Activated T-cell treated with anti-CD3 and anti-CD28 coated beads, Interleukin-2, amount 50 U/mL, for 24 hours (primary cell): ENCODE measurements at places on chromosomes 7 and 10.

GRCh38 chr7:96532428-96532935 is 177.2 kb downstream of the SEM1 start:
- no peak for DNase-seq
- H3K4me1 ChIP-seq = no peaks in the 10 kb centered on the region
- peaks cover 15% of the 10 kb centered on the region for H3K27me3 ChIP-seq
- no peak overlapping the region for H3K4me3 ChIP-seq
- H3K27ac ChIP-seq = no peak overlapping the region

GRCh38 chr7:72187179-72187578 is 225.0 kb downstream of the CALN1 start:
- no peaks in the 10 kb centered on the region for H3K4me1 ChIP-seq
- DNase-seq = no peak
- H3K27me3 ChIP-seq = no peaks in the 10 kb centered on the region

- no peaks in the 10 kb centered on the region for H3K36me3 ChIP-seq
- no peak for DNase-seq
- no peak overlapping the region for H3K4me3 ChIP-seq
- peaks cover 20% of the 10 kb centered on the region for H3K4me1 ChIP-seq
Observed at GRCh38 chr7:23889566-23889965, 179.5 kb downstream of the STK31 start.

DNA sequence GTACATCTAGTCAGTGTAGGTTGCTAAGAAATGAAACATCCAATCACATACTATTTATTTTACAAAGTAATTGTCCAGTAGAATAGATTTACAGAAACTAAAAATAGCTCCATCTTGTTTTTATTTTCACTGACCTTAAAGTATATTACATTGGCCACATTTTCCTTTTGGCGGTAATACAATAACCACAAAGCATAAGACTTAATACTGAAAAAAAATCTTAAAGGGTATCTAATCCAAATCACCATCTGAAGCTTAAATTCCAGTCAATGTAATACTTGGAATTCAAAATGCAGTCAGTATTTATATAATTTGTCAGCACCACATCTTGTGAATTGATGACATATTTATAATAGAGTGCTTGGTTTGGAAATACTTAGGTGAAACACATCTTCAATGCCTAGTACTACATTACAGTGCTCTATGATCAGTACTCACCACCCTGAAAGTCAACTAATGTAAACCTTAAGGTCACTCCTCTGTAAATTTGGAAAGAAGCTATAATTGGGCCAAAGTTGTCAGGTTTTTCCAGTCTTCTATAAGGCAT is 8.9 kb downstream of the ANKMY2 start:
- peaks cover 4% of the 10 kb centered on the region for H3K4me1 ChIP-seq
- H3K36me3 ChIP-seq = peaks cover 39% of the 10 kb centered on the region
- no peak overlapping the region for H3K4me3 ChIP-seq
- no peaks in the 10 kb centered on the region for H3K27me3 ChIP-seq

GRCh38 chr10:43980313-43980712 is 331.6 kb upstream of the ZNF32 start:
- no peaks in the 10 kb centered on the region for H3K27me3 ChIP-seq
- no peak overlapping the region for H3K4me3 ChIP-seq
- DNase-seq = no peak
- peaks cover 10% of the 10 kb centered on the region for H3K4me1 ChIP-seq
- H3K36me3 ChIP-seq = no peaks in the 10 kb centered on the region

GRCh38 chr10:44801383-44802327 is 109.5 kb upstream of the TMEM72 start:
- no peak overlapping the region for H3K4me3 ChIP-seq
- H3K4me1 ChIP-seq = no peaks in the 10 kb centered on the region
- peaks cover 33% of the 10 kb centered on the region for H3K27me3 ChIP-seq
- H3K27ac ChIP-seq = no peak overlapping the region
- no peaks in the 10 kb centered on the region for H3K36me3 ChIP-seq

- H3K4me1 ChIP-seq = no peaks in the 10 kb centered on the region
- DNase-seq = no peak
- H3K27me3 ChIP-seq = no peaks in the 10 kb centered on the region
- H3K4me3 ChIP-seq = no peak overlapping the region
Observed at GRCh38 chr10:34964166-34964800, 125.9 kb downstream of the CUL2 start.
